ENCODE measurements at places on chromosomes 3 and 15.

- no peak for DNase-seq
Measured at GRCh38 chr15:58987036-58987435, 427 bp upstream of the RNF111 start.

- no peak for DNase-seq
Measured at GRCh38 chr15:80606511-80607071, 88.5 kb upstream of the ABHD17C start.

GRCh38 chr3:133529809-133530208 is 43.7 kb upstream of the CDV3 start:
- no peak for DNase-seq

- no peak for DNase-seq
Measured at GRCh38 chr15:79122991-79123390, 32.4 kb upstream of the RASGRF1 start.

- no peak for DNase-seq
Measured at GRCh38 chr3:16031434-16031833, 143.0 kb upstream of the GALNT15 start.

GRCh38 chr3:18250991-18251390 is 174.1 kb downstream of the SATB1 start:
- DNase-seq, result no peak

- peak; percentile 13 for DNase-seq
Measured at GRCh38 chr3:122942937-122943827, 84.4 kb downstream of the SEMA5B start.

- DNase-seq, result no peak
Measured at GRCh38 chr3:137990427-137990826, 19.5 kb upstream of the CLDN18 start.

DNA sequence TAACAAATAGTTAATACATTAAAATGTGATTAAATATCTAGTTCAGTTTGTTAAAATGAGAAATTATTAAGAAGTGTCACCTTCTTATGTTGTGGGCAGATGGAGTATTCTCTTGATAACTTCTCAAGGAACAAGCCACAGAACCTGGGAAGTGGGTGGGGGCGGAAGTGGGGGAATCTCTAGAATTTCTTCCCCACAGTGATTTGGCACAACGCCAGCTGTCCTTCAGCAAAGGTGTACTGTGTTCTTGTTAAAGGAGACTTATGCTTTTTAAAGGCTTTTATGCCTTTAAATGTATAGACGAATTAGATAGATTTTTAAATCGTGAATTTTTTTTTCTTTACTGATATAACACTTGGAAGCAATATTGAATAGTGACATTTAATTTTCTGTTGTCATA is 42.4 kb downstream of the SEC22A start:
- DNase-seq, result no peak

- no peak for DNase-seq
Measured at GRCh38 chr3:141830508-141830907, 45.9 kb upstream of the ATP1B3 start.

- DNase-seq, result no peak
Measured at GRCh38 chr3:172087602-172088580, 48.5 kb downstream of the FNDC3B start.

DNA sequence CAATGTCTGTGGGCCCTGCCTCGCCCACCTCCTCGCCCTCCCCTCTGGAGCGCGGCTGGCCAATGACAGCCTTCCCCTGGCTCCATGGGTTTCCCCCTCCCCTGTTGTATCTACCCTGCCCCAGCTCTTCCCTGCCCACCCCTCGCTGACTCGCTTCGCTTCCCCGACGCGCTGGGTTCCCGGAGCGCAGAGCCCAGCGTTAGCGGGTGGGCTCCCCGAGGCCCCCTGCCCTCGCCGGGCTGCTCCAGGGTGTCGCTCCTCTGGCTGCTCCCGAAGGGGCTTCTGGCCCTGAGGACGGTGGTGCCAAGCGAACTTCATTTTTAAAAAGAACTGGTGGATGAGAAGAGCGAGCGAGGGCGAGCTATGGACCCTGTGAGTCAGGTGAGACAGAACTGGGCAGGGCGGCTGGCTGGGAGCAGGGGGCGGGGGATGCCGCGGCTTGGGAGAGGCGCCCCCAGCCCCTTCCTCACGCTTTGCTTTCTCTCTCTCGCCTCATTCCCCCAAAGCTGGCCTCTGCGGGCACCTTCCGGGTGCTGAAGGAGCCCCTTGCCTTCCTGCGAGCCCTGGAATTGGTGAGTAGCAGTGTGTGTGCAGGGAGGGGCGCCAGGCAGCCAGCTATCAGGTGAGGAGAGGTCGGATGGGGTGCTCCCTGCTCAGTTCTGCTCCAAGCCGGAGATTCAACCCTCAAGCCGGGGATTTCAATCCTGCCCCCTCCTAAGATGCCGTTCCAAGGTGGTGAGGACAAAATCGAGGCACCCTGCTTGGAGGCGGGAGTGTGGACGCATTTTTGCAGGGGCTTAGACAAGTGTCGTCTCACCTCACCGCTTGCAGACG is at the start of gene SYNPR:
Gene SYNPR, plus strand, starts transcription at position 138 of the 834 bp plus-strand sequence.
- no peak for DNase-seq

DNA sequence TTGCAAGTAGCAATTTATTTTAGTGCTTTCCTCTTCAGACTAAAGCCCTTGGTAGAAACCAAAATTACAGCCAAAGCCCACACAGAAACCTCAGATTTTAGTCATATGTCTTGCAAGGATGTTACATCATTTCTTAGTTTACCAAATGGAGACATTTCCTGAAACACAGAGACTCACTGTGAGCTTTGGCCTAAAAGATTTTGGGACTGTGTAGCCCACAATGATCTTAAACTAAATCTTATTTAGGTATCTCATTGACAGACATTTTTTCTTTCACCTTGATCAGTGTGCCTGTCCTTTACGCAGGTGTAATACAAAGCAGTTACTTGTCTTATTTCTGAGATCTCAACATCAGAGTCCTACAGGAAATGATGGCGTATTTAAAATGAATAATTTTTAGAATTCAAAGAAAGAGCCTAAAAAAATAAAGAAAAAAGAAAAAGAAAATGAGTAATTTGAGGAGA is 27.8 kb upstream of the AP4E1 start:
- DNase-seq, result peak; percentile 88

DNA sequence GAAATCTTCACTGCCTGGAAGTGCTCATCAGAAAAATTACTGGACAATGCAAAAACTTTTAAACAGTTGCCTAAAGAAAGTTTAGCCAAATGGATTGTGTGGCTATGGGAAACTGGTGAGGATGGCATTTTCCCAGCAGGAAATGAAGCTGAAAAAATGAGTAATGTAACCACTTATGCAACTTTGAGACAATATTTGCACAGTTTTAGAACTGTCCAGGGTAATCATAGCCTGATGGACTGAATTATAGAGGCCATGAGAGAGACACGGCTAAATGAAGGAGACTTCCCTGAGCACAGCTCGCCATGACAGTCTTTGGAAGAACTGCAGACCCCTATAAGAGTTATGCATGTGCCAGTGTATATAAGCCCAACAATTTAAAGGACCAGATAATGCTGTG is 881.5 kb downstream of the VGLL3 start:
- DNase-seq, result no peak

- DNase-seq, result no peak
Measured at GRCh38 chr15:40844696-40845030, 815 bp downstream of the SPINT1 start.

GRCh38 chr3:193972832-193973231 is 163.1 kb upstream of the HES1 start:
- no peak for DNase-seq

DNA sequence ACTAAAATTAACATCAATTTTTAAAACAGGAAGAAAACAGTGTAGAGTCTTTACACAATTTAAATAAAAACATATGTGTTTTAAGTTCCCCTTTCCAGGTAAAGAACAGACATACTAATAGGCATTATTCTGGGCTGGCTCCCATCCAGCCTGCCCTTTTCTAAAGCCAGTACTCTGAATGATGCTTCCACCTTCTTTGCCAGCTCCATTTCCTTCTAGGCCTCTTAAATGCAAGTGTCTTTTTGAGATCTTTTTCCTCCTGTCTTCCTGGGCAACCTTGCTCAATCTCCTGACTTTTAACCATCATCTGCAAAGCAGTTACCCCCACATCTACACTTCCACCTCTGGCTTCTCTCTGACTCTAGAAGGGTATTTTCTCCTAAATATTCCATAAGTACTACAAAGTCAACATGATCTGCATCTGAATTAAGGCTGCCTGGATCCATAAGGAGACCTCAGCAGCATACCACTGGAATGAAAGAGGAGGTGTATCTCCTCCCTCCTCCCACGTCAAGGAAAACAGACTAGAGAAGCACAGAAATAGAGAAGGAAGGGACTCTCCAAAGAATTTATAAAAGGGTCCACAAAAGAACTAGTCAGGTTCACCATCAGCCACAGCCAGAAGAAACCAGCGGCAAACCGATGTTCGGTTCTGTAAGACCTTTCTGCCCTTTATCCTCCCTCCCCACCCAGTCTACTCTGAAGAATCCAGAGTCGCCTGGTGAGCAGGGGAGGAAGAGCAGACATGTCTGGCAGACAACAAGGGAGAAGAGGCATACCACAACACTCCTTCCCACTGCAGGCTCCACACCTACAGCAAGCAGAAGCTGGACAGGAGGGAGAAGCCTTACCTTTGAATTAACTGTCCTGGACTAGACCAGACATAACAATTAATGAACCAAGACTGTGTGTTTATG is 47.1 kb downstream of the GOLIM4 start:
- DNase-seq, result no peak
